Fibroblast of skin of abdomen (primary cell): ENCODE measurements at places on chromosomes 4 and X.

GRCh38 chr4:175927121-175927520, 115.1 kb upstream of the GPM6A start:
- DNase-seq = no peak

GRCh38 chr4:61478340-61478739, 278.2 kb downstream of the ADGRL3 start:
- no peak for DNase-seq

- no peak for DNase-seq
Measured at GRCh38 chrX:132467989-132468388, 20.8 kb downstream of the MBNL3 start.

- DNase-seq = peak; percentile 27
Measured at GRCh38 chr4:126364311-126364911, 1049.7 kb downstream of the FAT4 start.

DNA sequence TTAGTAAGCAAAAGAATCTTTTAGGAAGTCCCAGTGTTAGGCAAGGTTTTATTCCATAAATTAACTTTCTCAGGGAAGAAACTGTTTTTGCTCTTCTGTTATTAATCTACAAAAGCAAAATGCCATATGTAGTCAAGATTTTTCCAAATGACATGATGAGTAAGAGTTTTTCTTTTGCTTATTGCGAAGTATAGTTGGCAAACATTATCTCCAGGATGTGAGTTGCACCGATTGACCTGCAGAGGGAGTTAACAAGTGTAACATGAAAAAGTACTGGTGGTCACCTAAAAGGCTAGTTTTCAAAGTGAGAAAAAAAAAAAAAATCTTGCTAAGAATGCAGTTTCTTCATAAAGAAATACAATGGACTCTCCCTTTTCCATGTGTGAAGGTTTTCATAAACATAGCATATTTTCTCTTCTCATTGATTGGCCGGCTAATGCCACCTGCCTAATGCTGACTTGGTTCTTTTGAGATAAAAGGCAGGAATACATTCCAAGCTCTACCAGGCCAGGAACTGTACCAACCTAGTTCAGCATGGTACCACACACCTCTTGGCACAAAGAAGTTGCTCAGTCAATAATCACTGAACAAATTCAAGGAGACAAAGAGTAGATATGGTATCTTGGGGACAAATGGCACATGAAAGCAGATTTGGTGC, 100.2 kb downstream of the LNX1 start:
- peak; percentile 94 for DNase-seq

DNA sequence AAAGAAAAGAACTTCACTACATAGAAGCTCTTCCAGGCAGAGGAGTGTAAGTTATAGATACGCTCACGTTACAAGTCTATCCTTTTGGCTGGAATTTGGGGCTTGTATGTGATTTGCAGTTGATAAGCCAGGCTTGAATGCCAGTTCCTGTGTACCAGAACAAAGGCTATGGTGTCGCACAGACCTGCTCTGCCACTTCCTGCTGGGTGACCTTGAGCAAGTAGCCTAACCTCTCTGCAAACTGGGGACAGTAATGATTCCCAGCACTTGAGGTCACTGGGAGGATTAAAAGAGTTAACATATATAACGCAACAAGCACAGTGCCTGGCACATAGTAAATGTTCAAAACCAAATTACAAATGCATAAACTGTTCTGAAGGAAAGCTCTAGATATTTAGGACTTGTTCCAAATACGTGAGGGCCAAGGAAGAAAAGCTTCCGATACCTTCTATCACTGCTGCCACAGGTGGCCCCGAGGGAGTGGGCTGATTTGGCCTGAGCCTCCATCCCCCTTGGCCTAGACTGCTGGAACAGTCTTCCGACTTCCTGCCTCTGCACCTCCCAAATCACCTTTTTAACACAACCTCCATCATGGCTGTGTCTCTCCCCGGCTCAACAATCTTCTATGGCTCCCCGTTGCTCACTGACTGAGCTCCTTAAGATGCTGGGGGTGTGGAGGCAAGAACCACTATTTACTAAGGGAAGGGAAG, 1.3 kb upstream of the SOWAHD start:
- no peak for DNase-seq

GRCh38 chr4:89939994-89940393, 45.3 kb downstream of the MMRN1 start:
- DNase-seq = no peak

GRCh38 chr4:122625156-122625555, 4.3 kb upstream of the IL21 start:
- DNase-seq = no peak

GRCh38 chr4:81632581-81633299, 161.0 kb upstream of the RASGEF1B start:
- peak; percentile 47 for DNase-seq

DNA sequence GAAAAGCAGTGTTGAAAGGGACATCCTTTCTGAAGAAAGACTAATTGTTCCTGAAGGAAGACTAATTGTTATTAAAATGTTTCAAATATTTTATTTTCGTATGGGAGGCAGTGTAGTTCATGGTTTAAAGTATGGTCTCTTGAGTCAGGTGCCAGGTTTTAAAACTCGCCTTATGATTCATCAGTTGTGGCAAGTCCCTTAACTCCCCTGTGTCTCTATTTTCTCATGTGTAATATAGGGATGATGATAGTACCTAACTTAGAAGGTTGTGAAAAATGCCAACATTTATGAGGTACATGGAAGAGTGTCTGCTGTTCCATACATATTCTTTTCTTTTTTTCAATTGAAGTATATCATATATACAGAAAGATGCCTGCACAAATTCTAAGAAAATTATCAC, 414.2 kb upstream of the DIPK2B start:
- DNase-seq = no peak

GRCh38 chrX:41335958-41336331, 2.0 kb downstream of the DDX3X start:
- peak; percentile 50 for DNase-seq

DNA sequence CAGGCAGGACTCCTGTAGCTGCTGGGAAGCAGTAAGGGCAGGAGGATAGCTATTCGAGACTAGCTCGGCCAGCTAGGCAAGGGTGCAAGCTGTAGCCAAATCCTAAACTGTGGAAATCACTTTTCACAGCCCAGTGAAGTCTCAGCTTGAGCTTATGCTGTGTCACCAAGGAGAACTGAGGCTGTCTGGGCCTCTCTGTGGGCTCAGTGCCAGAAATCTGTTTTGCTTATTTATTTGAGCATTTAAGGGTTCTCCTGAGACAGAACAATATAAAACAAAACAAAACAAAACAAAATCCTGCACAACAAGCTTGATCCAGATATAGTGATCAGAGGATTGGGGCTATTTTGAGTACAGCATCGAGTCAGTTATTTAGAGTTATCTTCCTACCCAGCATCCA, 97.5 kb downstream of the FANCB start:
- DNase-seq = no peak

- no peak for DNase-seq
Measured at GRCh38 chr4:70739496-70740337, 18.0 kb downstream of the RUFY3 start.

DNA sequence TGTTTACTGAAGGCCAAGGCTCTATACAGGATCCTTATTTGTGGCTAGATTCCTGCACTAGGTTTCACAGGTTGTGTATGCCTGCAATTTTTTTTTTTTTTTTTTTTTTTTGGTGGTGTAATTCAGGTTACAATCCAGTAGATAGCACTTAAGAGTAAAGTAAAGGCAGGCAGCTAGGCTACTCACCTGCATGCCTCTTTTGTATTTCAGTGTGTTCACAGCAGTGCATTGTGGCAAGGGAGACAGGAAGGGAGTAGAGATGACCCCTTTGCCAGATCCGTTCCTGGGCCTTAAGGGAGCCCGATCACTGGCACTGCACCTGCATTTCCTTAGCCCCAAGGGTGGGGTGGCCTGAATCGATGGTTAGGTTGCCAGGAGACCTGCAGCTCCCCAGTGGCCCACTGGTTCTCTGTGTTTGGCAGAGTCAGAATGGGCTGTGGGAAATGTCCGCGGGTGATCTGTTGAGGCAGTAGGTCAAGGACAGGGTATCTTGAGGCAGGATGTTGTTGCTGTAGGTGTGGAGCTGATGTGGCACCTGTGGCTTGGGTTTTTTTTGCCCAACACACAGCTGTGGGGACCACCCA, 374.9 kb upstream of the AADAT start:
- DNase-seq = no peak

- DNase-seq = no peak
Measured at GRCh38 chr4:159134429-159134828, 31.6 kb downstream of the RAPGEF2 start.

GRCh38 chrX:148204195-148204594, 223.1 kb downstream of the FMR1NB start:
- DNase-seq = no peak

DNA sequence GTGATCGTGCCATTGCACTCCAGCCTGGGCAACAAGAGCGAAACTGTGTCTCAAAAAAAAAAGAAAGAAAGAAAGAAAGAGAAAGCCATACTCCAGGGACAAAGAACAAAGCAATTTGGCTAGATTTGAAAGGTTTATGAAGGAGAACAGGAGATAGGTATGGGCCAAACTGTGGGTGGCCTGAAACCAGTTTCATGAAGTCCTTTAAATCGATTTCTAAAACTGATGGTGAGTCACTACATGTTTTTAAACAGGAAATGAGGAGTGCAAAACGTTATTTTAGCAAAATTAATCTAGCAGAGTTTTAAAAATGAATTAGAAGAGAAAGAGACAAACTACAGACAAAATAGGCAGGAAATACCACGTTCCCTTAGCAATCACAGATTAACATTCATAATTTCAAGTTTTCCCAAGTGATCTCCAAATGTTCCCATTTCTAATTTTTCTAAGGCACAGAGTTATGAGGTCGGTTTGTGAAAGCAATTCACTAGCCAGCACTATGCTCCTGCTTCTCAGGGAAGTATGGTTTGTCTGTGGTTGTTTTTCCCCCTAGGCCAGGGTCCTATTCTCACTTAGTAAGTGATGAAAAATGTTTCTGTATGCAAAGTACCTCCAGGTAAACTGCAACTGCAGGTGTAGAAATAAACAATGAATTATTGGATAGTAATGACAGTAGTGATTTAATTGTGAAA, 190.6 kb downstream of the PPP3CA start:
- DNase-seq = no peak

- no peak for DNase-seq
Measured at GRCh38 chr4:10347281-10347795, 109.9 kb downstream of the ZNF518B start.

DNA sequence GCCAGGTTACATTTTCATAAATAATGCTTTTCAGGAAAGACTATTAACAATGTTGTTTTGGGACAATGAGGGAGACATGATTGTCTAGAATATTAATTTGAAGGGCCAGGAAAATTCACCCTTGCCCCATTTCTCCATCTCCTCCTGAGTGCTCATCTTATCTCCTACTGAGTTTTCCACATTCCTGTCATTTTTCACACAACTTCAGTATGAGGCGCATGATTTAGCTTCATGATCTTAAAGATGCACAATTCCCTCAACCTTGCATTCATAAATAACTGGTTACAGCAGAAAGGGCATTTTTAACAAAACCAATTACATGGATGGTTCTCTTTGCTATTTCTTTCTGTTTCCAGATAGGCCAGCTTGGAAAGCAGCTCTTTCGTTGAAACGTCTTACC, 1699.2 kb upstream of the IGFBP7 start:
- peak; percentile 9 for DNase-seq

GRCh38 chr4:8516061-8516573, 64.1 kb upstream of the GPR78 start:
- no peak for DNase-seq

DNA sequence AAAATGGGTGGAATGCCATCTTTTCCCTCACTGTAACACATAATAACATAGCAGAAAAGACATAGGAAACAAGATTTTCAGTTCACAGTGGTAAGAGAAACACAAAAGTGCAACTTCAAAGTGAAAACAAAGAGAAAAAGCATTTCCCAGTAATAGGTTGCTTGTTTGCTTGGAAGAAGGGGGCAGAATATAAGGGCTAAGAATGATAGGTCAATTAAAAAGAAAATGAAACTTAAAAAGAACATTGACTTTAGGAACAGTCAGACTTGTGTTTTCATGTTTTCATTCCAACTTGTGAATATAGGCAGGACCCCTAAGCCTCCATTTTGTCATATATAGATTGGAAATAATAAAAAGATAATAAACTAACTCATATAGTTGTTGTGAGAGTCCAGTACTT, 168.2 kb upstream of the PPP3CA start:
- no peak for DNase-seq

GRCh38 chrX:112043997-112044396, 38.6 kb downstream of the TRPC5 start:
- no peak for DNase-seq

DNA sequence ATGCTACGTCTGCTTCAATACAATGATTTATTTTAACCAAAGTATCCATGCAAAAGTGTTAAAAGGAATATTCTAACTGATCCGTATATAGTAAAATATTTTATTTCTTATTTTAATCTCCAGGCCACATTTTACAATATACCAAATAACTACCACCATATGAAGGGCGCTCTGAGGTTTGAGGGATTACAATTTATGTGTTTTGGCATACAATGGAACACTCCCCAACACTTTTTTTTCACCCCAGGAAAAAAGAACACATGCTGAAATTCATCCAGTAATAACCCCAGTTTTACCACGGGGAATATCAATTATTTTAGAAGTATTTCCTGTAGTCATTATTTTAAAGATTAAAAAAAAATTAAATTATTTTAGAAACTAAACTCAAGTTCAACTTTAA, 65.4 kb downstream of the APBB2 start:
- peak; percentile 37 for DNase-seq

DNA sequence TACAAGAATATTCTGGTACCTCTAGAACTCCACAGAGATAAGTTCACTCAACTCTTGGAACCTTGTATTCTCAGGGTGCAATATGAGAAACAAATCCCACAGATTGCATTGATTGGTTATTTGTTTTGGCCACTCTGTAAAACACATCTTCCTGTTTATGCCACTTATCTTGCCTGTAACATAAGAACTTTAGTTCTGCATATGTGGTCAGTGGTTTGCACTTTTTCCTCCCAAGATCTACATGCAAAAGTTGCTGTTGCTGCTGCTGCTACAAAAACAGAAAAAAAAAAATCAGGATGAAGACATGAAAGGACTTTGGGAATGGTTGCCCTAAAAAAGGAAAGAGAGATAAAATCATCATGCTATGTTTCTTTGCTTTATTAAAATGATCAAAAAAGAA, 9.6 kb downstream of the ODAPH start:
- DNase-seq = no peak

- DNase-seq = no peak
Measured at GRCh38 chrX:46040001-46040400, 505.2 kb downstream of the ZNF674 start.

DNA sequence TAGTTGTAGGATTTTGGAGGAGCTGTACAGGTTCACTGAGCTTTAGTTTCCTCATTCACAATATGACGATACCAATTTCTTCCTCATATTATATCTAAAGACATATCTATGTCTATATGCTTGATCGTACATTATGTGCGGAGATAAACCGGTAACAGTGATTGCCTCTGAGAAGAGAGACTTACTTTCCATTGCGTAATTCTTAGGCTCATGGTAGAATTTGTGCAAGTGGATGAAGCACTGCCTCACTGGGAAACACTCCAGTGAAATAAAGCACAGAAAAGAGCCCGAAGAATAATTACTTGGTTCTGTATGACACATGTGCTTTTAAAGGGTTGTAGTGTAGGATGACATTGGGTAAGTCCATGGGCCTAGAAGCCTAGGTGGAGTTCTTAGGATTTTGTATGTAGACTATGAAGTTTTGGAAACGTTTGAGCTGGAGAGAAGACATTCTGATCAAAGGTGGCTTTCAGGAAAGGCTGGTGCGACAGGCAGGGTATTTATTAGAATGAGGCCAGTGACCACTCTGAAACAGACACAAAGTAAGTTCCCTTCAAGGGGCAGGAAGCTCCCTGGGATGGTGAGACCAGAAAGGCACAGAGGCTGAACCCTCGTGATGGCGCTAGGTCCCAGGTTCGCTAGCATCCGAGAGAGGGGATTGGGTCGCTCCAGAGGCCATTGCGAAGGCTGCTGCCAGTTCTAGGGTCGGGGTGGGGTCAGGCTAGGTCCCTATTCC, 649 bp upstream of the VBP1 start:
- no peak for DNase-seq
